G401 (cell line): ENCODE measurements at places on chromosomes 5 and 9. TPM values are rescaled to one million over a fixed set of nuclear protein-coding genes. Genes with fewer than 3 reads are reported as not detected.

GRCh38 chr5:167378894-167379723 is 912.3 kb upstream of the WWC1 start:
- DNase-seq: peak; percentile 53

DNA sequence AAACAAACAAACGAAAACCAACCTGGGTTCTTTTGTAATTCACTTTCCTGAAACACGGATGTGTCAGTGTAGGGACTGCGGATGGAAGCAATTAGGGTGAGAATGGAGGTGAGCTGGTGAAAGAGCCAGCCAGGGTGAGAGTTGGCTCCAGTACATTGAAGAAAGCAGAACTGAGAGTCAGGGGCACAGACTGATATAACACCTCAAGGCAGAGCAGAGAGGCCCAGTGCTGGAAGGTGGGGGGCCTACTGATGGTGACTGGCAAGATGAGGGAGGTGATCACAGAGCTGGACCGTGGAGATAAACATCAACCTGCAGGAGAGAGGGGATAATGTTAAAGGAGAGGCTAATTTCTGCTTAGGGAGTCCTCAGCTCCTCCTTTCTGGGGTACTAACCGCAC is 221.1 kb downstream of the MAN2A1 start:
- DNase-seq: no peak

DNA sequence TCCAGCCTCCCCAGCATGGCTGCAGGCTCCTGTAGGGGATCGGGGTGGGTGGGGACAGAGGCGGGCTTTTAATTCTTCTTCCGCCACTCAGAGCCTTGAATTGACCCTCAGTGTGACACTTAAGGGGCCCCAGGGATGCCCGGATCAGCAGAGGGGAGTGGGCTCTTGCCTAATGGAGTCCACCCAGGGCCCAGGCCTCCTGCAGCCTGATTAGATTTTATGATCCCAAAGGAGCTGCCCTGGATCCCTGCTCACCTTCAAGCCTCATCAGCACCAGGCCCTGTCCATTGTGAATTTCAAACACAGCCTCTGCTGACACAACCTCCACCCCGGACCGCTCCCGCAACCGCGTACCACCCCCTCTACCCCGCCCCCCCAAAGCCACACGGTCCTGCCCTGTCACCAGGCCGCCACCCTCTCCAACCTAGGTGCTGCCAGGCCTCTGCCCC is 214.1 kb upstream of the IER5L start:
- DNase-seq: no peak

DNA sequence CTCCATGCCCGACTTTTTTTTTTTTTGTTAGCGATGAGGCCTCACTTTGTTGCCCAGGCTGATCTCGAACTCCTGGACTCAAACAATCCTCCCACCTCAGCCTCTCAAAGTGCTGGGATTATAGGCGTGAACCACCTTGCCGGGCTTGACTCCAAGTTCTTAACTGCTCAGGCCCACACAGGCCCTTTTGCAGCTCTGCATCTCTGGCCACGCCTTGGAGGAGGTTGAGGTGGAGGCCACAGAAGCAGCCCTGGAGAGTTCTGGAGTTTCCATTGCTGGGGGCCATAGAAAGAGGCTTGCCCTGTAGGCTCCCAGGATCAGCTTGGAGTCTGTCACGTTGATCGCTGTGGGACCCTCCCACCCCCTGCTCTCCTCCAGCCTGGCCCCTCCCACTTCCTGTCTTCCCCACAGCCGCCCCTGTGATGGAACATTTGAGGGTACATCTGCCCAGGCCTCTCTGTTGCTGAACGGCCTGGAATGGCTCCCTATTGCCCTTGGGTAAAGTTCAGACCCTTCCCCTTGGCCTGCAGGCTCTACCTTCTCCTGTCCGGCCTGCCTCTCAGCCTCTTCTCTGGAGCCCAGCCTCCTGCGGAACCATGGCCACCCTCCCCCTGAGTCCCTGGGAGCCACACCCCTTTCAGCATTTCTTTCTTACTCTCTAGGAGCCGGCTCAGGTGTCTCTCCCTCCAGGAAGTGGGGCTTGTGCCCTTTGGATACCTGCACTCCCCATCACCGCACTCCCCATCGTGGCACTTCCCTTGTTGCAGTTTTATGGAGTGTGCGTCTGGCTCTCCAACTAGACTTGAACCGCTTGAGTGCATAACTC is 30.4 kb upstream of the IER5L start:
- DNase-seq: no peak

DNA sequence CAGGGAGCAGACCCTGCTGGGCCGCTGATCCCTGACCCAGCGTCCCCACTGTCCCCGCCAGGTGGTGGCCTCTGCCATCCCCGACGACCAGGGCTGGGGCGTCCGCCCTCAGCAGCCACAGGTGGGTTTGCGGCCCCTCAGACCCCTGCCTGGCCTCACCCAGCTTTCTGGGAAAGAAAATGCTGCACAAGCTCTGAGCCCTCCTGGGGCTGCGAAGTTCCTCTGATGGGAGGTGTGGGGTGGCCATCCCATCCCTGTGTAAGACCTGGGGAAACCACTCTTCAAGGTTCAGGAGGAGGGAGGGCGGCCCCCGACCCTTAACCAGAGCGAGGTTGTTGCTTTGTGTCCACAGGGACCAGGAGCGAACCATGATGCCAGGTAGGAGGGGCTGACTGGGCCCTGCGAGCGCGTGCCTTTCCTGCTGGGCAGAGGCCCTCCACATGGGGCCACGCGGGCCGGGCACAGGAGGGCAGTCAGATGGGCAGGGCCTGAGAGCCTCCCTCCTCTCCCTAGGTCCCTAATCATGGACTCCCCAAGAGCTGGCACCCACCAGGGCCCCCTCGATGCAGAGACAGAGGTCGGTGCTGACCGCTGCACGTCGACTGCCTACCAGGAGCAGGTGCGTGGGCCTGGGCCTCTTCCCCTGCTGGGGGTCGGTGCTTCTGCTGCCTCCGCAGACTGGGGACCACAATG is 7.7 kb downstream of the NOXA1 start:
- no peak for DNase-seq

DNA sequence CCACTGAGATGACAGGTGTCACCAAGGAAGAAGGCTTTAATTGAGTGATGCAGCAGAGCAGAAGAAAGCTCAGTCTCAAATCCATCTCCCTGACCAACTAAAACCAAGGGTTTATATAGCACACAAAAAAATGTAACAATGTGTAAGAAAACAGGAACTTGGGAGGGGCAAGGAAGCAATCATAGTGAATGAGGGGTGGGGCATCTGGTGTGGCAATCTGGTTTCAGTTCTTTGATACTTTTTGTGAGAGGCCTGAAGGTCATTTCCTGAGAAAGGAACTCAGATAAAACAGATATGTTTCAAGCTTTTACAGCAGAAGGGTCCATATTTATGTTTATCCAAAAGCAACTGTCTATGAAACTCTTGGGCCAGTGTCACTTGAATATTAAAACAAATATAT is 19.7 kb downstream of the CD180 start:
- DNase-seq: no peak

DNA sequence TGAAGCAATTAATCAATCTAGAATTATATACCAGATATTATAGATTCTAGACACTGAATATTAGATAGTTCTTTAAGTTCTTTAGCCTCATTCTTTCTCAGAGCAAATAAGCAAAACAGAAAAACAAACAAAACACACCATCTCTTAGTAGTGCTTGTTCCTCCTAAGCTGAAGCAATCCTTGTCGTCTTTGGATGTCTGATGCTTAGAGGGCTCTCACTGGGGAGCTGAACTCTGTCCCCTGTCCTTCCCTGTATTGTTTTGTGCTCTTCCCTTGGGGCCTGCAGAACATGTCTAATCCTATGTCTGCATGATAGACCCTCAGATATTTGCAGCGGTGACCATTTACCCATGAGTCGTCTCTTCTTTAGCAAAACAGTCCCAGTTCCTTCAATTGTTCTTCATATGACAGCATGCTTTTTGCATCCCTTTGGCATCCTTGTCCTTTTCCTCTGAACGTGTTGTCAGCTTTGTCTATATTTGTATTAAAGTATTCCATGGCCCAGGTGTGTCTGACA is 114.3 kb downstream of the ARHGEF28 start:
- DNase-seq: no peak

GRCh38 chr9:14888272-14888671 is 22.0 kb downstream of the FREM1 start:
- DNase-seq: no peak

DNA sequence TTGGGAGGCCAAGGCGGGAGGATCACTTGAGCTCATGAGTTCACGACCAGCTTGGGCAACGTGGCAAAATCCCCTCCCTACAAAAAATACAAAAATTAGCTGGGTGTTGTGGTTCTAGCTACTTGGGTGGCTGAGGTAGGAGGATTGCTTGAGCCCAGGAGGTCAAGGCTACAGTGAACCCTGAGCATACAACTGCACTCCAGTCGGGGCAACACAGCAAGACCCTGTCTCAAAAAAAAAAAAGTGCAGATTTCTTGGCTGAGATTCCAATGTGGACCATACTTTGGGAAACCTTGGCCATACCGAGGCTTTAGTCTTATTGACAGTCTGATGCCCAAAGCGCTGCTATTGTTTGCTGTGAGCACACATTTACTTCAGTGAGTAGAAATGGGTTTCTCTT is 113.6 kb upstream of the CLINT1 start:
- no peak for DNase-seq

DNA sequence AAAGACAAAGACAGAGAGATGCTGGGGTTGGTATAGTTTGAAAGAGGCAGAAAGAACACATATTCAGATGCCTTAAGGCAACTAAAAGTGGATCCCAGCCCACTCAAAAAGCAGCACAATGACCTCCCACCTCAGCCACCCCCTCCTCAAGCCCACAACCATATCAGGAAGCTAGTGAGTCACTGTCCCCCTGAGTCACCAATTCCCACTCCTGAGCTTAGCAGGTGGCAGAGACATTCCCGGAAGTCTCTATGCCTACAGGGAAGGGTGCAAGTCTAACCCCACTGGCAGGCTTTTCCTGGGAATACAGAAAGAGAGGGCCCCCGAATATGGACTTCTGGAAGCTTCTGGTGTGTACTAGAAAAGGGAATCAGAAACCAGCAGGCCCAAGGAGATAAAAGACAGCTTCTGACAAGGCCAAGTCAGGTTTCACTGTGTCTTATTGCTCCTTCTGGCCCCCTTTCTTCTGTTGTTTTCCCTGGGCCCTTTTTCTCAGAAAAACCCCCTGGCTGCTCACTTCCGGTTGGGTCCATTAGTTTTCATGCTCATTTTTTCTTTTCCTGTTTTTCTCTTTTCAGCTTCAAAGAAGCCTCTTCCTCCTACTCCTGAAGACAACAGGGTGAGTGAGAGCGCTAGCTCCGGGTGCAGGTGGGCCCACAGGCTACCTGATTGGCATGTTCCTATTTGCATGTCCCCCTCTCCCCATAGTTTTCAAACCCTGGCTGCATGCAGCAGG is 36.8 kb downstream of the ITK start:
- no peak for DNase-seq

- DNase-seq: no peak
Measured at GRCh38 chr5:135376961-135377624, 21.9 kb downstream of the MACROH2A1 start.

DNA sequence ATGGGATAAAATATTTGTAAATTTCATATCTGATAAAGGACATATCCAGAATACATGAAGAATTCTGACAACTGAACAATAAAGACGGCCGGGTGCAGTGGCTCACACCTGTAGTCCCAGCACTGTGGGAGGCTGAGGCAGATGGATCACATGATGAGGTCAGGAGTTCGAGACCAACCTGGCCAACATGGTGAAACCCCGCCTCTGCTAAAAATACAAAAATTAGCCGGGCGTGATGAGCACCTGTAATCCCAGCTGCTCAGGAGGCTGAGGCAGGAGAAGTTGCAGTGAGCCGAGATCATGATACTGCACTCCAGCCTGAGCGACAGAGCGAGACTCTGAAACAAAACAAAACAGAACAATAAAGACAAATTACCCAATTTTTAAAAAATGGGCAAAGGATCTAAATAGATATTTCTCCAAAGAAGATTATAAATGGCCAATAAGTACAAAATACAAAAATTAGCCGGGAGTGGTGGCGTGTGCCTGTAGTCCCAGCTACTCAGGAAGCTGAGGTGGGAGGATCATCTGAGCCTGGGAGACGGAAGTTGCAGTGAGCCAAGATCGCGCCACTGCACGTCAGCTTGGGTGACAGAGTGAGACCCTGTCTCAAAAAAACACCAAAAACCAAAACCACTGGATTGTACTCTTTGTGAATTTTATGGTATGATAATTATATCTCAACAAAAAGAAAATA is 9.6 kb upstream of the NSD1 start:
- DNase-seq: no peak

- no peak for DNase-seq
Measured at GRCh38 chr5:29382780-29383179, 1810.7 kb upstream of the CDH6 start.

DNA sequence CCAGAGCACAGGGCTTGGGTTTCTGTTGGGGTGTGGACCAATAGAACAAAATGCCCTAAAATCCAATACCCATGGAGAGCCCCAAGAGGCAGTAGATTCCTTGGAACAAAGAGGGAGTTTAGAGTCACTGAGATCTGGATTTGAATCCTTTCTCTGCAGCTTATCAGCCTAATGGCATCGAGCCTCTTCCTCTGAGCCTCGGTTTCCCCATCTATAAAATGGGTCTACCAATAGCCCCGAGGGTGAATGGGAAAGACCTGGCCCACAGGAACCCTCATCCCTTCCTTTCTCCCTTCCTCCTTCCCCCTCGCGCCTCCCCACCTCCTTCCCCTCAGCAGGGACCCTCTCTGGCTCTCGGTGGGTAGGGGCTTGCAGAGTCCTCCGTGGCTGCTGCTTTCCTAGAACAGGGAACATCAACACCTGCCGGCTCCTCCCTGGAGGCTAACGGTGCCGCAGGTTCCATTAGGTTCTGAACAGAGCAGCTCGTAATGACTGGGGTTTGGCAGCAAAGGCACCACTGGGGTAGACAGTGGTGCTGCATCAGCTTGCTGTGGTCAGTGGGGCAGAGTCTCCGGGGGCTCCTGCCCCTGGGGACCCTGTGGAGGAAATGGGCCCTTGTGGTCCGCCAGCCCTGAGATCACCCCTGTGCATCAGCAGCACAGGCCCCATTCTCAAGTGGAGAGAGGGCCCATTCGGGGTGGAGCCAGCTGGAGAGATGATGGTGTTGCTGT is 40.3 kb downstream of the NEK6 start:
- DNase-seq: no peak

DNA sequence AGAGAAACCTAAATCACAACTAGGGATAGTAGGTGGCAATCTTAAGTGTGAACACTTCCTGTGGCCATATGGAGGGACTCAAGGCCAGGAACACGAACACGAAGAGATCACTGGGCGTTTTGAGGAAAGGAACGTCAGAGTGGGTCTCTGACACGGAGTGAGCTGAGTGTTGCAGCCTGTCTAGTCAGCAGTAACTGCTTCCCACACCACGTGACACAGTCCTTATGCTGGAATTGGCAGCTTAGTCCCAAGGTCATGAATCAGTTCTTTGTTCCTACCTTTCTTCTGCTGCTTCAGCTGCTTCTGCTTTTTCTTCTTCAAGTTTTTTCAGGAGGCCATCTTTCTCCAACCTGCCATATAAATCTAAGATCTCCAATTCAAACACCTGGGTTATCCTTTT is 18.2 kb downstream of the SPACA9 start:
- DNase-seq: peak; percentile 85

GRCh38 chr9:120264528-120264927 is 315.4 kb downstream of the CDK5RAP2 start:
- DNase-seq: no peak

- no peak for DNase-seq
Measured at GRCh38 chr5:78798673-78799029, 150.1 kb upstream of the LHFPL2 start.

GRCh38 chr5:168885324-168886120 is 306.4 kb upstream of the PANK3 start:
- no peak for DNase-seq

The SLC4A9 gene
- total RNA-seq: not detected in 2 replicates

The SNX2 gene
- total RNA-seq: 77.4 and 89.8 TPM in 2 replicates

The ANKH gene
- 0.68 TPM in 1 of 2 replicates, not detected in the other for total RNA-seq

The ENC1 gene
- 36.4 and 59.3 TPM in 2 replicates for total RNA-seq

The CCNO gene
- 0.74 and 3.8 TPM in 2 replicates for total RNA-seq

The PDGFRB gene
- 21.0 and 31.1 TPM in 2 replicates for total RNA-seq

The GRM6 gene
- not detected in 2 replicates for total RNA-seq
